Umbilical cord (tissue), 2 donors: ENCODE measurements at places on chromosomes 13 and 19. TPM values are rescaled to one million over a fixed set of nuclear protein-coding genes. Genes with fewer than 3 reads are reported as not detected.

Gene TICAM1
- 4.6 TPM for total RNA-seq

Gene ACP4
- total RNA-seq, result not detected

Gene OPA3
- 4.8 TPM for total RNA-seq

Gene LNX2
- 5.3 TPM for total RNA-seq

Gene TMEM255B
- total RNA-seq, result 0.24 TPM
